Caki2 (cell line): ENCODE measurements at places on chromosomes 1 and 21.
A peak's percentile ranks its signal among the peaks of the same experiment; 100 is the strongest.

- peak; percentile 29 for DNase-seq
Measured at GRCh38 chr1:9960706-9961562, 17.7 kb downstream of the NMNAT1 start.

DNA sequence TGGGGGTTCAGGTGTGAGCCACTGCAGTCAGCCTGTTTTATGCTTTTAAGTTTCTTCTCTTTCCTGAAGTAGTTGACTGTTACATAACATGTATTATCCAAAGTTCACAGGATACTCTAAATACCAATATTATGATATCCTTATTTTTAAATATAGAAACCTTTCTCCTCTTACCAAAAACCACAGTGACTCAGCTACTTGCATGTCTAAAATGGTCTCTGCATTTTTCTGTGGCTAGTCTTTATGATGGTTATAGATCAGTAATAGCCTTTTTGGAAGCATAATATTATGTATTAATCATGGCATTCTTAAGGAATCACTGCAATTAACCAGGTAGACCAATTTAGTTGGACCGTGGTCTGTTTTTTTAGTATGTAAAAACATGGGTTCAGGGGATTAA lies 210.8 kb upstream of the CACYBP start:
- DNase-seq = peak; percentile 26

DNA sequence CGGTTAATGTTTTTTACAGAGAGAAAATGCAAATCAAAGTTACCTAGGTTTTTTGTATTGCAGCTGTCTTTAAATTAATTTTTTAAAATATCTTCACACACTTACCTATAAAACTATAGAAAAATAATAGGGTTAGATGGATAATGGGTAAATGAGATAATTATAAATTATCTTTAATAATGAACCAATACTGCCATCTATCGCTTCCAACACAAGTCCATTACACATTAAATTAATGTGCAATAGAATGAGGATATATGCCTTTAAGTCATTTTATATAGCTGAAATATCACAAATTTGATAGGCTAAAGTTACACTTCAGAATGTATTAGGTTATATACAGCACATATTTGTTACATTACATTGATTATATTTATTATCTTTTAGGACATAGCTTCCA lies 2212.8 kb downstream of the MRPL39 start:
- no peak for DNase-seq

DNA sequence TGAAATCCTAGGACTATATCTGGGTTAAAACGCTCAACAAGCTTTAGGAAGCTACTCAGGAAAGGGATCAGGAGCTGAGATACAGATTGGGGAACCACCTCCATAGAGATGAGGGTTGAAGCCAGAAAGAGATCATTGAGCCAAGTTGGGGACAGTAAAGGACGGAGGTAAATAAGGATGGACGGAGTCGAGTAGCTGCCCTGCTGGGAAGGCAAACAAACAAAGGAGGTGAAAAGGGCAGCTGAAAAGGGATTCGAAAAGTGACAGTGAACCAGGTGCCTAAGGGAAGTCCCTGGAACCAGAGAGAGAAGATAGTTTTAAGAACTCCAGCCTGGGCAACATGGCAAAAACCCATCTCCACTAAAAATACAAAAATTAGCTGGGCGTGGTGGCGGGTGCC lies 6.3 kb upstream of the CAMSAP2 start:
- DNase-seq = no peak

DNA sequence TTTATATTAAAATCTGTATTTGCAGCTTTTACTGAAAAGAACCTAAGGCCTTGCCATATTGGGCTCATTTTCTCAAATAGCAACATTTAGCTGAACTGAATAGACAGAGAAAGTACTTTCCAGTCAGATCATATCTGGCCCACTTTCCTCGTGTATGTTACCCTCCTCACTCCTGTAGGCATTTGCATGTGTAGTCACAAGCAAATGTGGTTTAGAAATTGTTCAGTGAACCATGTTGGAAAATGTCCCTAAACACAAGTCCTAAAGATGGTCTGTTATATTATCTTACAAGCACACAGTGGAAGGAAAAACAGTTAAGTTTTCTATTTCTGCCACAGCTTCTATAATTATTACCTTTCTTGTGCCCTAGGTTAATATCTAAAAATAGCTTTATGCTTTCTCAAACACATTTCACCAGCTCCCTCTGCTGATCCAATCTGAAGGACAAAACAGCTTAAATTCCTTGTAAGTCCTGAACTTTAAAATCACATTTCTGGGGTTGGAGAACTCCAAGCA lies 606 bp upstream of the FMO4 start:
- no peak for DNase-seq

DNA sequence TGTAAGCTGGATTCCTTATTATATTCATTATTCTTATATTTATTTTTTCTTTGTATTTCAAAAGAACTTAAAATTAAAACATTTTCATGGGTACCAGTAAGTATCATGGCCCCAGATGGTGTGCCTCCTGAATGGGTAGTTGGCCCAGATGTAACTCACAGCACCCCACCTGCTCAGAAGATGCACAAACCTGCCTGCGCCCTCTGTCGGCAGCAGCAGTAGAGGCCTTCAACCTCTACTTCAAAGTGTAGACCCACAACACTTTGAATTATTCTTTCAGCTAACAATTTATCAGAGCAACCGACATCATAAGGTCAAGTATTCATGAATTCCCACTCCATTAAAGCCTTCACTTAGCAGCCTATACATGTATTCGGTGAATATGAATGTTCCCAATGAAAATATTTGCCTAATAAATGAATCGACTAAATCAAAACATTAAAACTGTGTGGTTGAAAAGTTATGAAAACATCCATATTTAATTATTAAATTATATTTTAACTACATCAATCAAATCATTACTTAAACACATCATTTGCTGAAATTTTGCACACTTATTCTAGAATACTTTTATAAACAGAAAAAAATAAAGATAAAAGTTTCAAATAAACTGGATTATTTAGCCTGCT lies 25.4 kb downstream of the PIGM start:
- peak; percentile 30 for DNase-seq

DNA sequence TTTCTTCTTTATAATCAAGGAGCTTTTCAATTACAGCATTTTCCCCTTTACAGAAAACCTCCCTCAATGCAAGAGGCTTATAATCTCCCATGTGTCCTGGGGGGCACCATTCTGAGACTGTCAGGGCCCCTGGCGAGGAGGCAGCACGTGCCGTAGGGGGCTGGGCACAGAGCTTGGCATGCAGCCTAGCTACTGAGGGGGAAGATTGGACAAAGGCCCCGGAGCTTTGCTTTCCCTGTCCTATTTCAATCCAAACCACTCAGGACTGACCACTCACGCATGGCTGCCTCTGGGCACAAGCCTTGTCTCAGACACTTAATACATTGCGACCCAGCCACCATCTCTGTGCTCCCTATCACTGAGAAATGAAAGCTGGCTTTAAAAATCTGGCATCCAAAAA lies 2.8 kb upstream of the RAP1GAP start:
- no peak for DNase-seq

GRCh38 chr1:27600498-27601175 lies 3.3 kb downstream of the AHDC1 start:
- no peak for DNase-seq

DNA sequence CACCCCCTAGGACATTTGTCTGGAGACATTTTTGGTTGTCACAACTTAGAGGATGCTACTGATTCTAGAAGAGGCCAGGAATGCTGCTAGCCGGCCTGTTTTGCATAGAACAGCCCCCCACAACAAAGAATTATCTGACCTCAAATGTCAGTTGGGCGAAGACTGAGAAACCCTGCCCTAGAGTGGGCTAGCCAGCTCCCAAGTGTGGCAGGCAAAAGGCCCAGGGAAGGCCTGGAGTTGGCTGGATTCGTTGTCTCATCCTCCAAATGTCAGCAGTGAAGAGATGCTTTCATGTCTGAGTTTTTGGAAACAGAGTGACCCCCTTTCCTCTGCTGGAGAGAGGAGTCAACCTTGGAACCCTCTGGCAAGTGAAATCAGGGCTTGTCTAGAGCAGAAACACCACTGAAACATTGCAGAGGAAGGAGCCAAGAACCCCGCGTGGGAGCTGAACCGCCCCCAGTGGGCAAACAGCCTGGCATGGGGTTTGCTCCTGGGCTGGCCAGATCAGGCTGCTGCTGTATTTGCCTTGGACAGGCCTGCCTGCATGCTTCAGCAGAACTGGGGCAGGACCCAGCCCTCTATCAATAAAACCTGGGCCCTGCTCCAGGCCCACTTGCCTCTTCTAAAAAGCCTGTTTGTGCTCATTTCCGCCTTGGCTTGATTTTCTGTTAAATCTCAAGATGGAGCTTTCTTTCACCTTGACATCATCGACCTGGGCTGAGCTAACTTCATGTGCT lies 32.9 kb downstream of the RASSF5 start:
- no peak for DNase-seq

DNA sequence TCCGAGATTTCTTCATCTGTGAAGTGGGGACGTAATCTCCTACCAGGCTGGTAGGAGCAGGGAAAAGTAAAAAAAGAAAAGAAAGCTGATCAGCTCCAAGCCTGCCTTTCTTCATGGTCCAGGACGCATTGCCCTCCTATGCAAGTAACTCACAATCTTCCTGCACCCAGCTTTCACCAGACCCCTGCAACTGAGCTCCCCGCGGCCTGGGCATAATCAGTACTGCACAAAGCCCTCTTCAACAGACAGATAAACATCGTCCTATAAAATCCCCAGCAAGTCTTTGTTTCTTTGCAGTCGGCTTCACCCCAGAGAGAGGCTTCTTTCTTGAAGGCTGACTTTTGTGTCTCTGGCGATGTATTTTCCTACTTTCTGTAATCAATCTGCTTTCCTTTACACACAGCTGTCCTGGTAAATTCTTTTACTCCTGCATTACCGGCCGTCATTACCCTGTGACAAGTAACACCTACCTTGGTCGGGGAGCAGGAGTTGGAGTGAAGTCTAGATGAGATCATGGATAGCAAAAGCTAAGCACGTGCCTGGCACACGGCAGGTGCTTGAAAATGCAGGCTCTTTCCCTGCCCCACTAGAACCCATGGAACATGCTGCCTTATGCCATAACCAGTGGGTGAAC lies 8.3 kb downstream of the PADI1 start:
- DNase-seq = no peak

- DNase-seq = no peak
Measured at GRCh38 chr21:35222541-35222941, 173.4 kb upstream of the RUNX1 start.

- peak; percentile 6 for DNase-seq
Measured at GRCh38 chr1:117093870-117094621, 27.5 kb downstream of the TRIM45 start.

- no peak for DNase-seq
Measured at GRCh38 chr1:160032165-160032820, 503 bp upstream of the PIGM start.

GRCh38 chr1:84603941-84604830 lies 29.9 kb upstream of the CTBS start:
- DNase-seq = no peak

DNA sequence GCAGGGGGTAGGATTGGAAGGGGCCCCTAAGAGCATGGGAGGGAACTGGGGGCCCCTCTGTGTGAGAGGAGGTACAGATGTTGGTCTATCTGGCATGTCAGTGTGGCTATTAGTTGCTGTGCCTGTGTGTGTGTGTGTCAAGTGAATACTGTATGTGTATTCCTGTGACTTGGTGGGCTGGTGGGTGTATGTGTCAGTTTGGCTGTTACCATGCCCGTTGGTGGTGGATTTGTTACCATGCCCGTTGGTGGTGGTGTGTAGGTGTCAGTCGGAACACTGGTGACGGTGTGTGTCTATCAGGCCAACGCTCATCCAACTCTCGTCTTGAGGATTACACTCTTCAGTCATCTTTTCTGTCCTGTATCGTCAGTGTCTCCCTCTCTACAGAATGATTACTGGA lies 22.6 kb downstream of the TFAP2E start:
- no peak for DNase-seq

DNA sequence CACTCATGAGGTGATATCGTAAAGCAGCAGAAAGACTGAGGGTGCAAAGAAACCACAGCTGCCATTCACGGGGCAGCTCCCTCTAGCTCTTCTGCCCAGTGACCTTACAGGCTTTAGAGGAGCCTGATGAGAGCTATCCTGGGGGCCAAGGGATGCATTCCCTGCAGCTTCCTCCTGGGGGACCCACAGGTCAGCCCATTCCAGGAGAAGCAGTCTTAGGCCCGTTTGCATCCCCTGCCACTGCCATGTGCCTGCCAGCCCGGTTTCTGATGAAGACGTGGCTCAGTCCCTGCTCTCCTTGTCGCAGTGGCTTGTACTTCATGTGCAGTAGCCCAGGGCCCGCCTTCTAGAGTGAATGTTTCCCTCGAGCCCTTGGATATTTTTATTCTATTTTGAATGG lies 22.8 kb downstream of the ATP5PO start:
- no peak for DNase-seq

- no peak for DNase-seq
Measured at GRCh38 chr1:42231253-42231652, 66.7 kb upstream of the GUCA2A start.

- DNase-seq = peak; percentile 6
Measured at GRCh38 chr1:246875041-246876026, 56.4 kb downstream of the AHCTF1 start.

GRCh38 chr1:87961992-87962391 lies 633.3 kb downstream of the LMO4 start:
- no peak for DNase-seq

- peak; percentile 30 for DNase-seq
Measured at GRCh38 chr1:54403808-54404261, 2.4 kb downstream of the SSBP3 start.

DNA sequence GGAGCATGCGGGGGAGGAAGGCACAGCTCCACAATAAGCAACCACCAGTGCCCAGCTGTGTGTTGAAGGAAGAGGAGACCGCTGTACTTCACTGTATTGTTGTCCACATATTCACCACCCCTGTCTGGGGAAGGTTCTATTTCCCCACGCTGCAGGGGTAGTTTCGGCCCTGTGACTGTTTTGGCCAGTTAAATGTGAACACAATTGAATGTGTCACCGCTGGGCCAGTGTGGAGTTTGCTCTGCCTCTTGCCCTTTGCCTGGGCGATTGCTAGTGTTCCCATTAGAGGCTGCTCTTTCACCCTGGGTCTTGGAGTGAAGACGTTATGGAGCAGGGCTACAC lies 32.6 kb downstream of the UBE4B start:
- DNase-seq = no peak

DNA sequence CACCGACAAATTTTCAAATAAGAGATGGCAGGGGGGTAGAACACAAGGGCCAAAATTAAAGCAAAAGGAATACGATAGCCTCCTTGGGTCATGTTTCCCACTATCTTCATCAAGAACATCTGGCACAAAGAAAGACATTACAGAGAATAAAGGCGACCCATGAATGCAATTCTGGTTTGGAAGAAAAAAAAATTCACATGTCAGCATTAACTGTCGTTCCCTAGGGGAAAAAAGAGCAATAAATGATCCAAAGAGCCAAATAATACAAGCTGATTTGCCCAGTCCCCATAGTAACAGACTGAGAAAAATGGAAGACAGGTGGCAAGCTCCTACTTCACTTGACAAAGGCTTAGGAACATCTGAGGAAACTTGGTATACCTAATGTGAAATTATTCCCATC lies 4.5 kb downstream of the STIL start:
- DNase-seq = no peak

GRCh38 chr1:59686170-59686569 lies 128.6 kb upstream of the HOOK1 start:
- DNase-seq = no peak

GRCh38 chr1:228092342-228093049 lies 10.0 kb downstream of the ARF1 start:
- DNase-seq = no peak

GRCh38 chr1:71054791-71055190 lies 7.2 kb upstream of the PTGER3 start:
- no peak for DNase-seq
